Stimulated activated CD8-positive, alpha-beta memory T cell treated with anti-CD3 and anti-CD28 coated beads, Interleukin-4, amount 100 ng/mL, for 24 hours (primary cell): ENCODE measurements at places on chromosomes 3 and 15.

- DNase-seq, result no peak
Observed at GRCh38 chr3:157059661-157060060, 100.3 kb downstream of the CCNL1 start.

DNA sequence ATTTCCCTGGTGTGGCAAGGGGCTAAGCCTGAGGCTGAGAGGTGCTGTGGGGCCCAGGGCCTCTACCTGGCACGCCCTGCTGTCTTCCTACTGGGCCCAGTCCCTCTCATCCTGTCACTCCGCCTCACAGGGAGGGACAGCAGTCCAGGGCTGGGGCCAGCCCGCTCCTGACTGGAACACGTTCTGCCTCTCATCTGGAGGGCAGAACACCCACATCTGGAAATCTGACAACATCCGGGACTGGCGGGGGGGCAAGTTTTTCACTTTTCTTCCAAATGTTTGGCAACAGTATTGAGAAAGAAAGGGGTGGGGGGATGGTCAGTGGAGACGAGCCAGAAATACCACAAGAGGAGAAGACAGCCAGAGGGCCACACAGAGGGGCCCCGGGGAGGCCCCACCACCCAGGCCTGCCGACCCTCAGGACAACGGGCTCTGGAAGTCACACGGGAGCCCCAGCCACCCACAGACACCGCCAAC lies 1.8 kb upstream of the MYL3 start:
- DNase-seq, result no peak

DNA sequence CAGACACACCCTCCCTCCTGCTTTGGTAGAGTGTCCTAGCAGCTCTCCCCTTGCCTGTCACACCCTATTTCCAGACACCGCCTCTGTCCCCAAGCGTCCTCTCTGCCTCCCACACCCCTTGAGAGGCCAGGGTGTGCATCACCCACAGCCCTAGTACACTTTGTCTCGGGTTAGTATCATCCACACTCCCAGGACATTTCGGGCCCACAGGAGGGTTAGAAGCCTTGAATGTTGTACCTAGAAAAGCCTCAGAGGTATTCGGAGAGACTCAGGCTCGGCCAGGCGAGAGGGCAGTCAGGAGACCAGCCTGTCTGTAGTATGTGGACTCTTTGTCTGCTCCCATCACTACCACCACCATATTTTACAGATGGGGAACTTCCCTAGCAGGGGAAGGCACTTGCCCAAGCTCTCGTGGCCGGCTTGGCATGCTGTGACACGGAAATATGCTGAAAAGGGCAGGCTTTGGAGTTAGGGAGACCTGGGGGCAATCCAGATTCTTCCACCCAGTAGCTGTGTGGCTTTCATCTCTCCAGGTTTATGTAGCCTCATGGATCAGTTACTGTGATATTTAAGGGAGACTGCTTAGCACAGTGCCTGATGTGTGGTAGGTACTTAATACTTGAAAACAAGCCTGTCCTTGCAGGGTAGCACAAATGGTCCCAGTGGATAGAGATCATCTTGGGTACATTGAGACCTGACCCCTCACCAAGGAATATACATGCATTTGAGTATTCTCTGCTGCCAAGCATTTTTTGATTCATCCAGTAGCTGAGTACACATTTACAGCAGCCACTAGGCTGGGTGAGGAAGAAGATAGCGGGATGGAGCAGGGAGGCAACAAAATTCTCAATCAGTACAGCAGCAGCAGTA lies 1.4 kb downstream of the TMEM43 start:
- no peak for DNase-seq

GRCh38 chr15:101242160-101242998 lies 9.5 kb downstream of the CHSY1 start:
- peak; percentile 33 for DNase-seq

GRCh38 chr3:83843716-83844115 lies 1115.1 kb upstream of the CADM2 start:
- no peak for DNase-seq

DNA sequence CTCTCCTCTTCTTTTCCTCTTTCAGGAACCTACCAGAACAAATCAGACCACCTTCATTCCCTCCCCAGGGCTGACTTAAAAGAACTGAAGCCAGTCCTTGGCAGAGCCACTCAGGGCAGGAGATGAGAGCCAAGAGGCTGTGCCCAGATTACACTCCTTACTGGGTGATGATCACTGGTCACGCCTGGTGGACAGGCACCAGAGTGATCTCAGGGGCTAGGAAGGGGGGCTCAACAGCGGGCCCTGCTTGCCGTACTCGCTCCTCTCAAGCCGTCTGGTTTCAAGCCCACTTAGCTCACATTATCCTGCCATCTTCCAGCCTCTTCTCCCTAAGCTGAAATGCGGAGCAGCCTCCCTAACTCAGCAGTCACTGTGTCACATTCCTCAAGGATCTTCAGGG lies 1.7 kb upstream of the FAH start:
- no peak for DNase-seq

DNA sequence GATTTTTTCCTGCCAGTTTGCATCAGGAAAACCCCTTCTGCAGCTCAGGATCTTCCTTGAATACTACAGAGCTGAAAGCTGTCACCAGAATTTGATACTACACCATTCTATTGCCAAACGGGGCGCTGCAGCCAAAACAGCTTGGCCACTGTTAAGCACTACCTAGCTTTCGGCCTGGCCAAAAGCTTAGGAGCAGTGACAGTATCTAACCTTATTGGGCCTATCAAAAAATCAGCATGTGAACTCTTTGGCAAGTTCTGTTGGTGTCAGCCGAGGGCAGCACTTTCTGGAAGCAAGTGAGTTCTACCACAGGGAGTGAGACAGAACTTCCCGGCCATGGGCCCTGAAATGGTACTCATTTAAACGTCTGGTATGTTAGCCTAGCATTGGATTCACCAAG lies 16.1 kb upstream of the GYG1 start:
- DNase-seq, result no peak

DNA sequence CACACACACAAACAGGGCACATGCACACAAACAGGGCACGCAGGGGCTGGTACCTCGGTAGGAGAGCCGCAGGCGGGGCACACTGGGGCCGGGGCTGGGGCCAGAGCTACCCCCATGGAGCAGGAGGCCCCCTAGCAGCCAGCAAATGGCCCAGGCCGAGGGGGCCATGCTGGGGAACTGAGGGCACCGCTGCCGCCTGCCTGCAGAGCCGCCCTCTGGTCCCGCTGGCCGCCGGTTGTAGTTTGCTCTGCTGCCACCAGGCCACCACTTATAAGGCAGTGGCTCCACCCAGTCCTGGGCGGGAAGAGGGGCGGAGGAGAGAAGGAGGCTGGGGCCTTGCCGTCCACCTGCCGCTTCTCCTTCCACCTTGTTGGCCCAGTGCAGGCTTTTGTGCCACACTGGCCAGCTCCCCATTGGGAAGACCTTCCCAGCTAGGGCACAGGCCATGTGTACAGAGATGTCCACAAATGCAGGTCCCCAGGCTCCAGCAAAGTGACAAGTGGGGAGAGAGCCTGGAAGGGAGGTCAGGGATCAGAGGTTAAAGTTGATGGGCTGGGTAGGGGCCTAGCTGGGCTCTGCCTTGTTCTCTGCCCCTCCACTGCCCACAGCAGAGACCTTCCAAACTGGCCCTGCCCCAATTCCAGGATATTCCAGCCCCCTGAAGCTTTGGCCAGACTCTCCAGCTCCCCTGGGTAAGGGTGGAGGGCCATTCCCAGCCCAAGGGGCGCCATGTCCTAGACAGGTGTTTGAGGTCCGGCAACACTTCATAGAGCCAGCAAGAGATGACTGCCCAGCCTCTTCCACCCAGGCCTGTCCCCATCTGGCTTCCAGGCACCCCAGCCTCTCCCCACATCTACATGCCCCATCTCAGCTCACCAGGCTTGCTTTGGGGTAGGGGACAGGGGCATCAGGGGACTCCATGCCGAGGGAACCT lies at the start of gene SEMA3G:
TSS of gene SEMA3G (minus strand) at position 244 of the 934 bp plus-strand sequence. CDS start at position 168, 76 bp downstream.
- peak; percentile 68 for DNase-seq

DNA sequence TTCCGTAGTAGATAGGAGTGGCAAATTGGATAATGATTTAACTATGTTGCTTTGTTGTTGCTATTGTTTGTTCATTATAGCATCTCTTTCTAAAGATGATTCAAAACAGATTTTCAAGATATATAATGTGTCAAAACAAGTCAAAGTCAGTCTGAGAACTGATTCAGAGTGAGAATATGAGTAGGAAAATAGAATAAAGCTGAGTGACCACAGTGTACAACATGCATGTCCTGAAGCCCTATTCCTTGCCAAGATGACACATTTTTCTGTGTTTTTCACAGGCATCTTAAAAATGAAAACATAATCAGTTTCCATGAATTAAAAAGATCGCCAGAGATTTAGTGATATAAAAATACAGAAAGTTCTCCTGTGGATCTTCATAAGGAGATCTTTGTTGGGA lies 57.0 kb upstream of the THRB start:
- DNase-seq, result no peak

GRCh38 chr3:177262396-177262795 lies 65.1 kb upstream of the TBL1XR1 start:
- no peak for DNase-seq

- no peak for DNase-seq
Observed at GRCh38 chr3:99970198-99970597, 144.1 kb downstream of the FILIP1L start.

GRCh38 chr3:150996731-150997130 lies 24.2 kb upstream of the CLRN1 start:
- DNase-seq, result no peak

- DNase-seq, result no peak
Observed at GRCh38 chr15:38208206-38208605, 44.4 kb upstream of the SPRED1 start.

DNA sequence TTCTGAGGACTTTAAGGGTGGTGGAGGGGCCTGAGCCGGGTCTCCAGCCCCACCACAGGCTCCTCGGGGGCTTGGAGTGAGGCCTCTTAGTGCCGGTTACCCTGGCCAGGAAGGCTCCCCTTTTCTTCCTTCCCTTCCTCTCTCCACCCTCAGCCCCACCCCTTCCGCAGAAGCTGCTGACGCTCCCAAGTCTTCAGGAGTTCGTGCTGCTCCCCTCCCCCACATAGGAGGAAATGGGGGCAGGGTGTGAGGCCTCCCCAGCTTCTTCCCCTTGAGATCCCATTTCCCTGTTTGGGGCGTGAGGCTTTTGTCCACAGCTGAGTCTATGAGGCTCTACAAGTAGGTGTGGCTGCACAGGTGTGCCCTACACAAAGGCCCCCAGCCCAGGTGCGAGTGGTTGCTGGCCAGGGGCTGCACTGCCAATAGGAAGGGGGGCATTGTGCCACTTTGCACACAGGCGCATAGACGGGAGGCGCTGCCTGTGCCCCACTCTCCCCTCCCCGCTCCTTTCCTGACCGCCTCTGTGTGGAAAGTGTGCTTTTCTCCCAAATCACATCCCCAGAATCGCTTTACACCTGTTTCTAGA lies 915 bp upstream of the CALML4 start:
- no peak for DNase-seq

DNA sequence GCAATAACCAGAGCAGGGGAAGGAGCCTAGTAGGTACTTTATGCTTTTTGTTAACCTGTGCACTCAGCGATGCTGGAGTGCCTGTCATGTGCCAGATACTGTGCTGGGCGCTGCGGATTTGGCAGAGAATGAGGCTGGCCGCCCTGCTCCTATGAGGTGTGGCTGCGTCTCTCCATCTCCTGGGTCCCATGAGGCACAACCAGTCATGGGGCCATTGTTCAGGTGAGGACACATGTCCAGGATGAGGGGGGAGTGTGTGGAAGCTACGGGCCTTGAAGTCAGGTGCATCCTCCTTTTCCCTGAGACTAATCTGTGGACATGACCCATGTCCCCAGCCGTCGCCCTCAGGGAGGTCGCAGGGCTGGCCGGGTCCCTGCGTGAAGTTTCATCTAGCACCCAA lies 963 bp upstream of the TXNRD3 start:
- DNase-seq, result no peak

GRCh38 chr15:79657722-79658121 lies 225.6 kb downstream of the MINAR1 start:
- no peak for DNase-seq

GRCh38 chr3:151404316-151404715 lies 19.8 kb upstream of the P2RY12 start:
- no peak for DNase-seq

GRCh38 chr3:71444028-71444860 lies 139.3 kb downstream of the FOXP1 start:
- DNase-seq, result no peak

- DNase-seq, result no peak
Observed at GRCh38 chr15:71937650-71938311, 127.4 kb downstream of the NR2E3 start.

DNA sequence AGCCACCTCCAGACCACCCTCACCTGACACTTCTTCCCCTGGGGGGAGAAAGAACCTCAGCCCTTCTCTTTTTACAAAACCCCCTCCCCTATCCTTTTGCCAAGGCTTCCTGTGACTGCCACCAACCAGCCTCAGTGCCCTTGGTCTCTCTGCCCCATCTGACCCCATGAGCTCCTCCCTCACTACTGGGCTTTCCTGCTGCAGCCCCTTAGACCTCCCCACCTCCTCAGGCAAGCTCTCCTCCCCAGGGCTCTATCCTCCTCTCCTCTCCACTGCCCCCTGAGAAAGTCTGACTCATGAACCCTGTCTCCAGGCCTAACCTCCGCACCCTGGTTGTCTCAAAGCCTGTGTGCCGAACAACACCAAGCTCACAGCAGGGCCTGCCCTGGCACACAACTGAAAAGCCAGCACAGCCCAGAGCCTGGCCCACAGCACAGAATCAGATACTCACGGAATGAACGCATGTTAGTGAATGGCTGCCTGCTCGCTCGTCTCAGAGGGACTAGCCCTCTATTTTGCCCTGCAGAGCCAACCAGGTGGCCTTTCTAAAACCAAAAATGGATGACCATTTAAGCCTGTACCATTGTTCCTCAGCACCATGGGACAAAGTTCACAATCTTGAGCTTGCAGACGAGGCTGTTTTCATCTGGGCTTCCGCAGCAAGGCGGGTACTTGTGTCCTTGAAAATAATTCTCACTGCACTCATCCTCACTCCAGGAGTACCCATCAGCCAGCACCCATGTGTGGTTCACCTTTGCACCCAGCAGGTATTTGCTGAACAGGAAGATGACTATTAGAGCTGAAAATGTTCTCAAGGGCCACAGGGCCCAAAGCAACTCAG lies 1.7 kb downstream of the CHDH start:
- no peak for DNase-seq

DNA sequence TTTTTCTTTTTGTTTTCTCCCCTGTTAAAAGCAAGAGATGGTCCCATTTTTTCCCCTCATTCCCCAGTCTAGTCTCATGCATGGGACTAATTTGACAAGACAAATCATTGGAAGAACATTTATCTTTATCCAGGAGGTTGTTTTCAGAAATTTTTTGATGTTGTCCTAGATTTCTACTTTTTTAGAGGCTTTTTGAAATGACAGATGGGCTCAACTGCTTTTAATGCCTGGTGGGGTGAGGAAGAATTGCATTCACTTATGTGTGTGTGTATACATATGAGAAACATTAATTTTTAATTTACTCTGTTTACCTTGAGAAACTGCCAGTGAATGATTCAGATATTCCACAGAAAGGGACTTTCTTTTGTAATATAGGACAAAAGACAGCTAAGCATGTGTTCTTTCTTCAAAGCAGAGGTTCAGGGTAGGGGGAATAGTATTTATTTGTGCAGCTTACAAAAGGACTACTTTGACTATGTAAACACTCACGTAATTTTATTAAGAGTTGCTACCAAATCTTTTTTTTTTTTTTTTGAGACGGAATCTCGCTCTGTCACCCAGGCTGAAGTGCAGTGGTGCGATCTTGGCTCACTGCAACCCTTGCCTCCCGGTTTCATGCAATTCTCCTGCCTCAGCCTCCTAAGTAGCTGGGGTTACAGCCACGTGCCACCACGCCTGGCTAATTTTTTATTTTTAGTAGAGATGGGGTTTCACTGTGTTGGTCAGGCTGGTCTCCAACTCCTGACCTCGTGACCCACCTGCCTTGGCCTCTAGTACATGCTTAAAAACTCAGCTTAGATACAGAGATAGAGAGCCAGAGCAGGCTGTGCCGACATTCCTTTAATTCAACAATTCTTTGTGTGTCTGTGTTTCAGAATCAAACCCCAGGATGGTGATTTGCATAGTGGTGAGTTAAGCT lies 130.1 kb upstream of the RARB start:
- no peak for DNase-seq
